HTR-8/SVneo (cell line): ENCODE measurements at places on chromosomes 4 and X.

DNA sequence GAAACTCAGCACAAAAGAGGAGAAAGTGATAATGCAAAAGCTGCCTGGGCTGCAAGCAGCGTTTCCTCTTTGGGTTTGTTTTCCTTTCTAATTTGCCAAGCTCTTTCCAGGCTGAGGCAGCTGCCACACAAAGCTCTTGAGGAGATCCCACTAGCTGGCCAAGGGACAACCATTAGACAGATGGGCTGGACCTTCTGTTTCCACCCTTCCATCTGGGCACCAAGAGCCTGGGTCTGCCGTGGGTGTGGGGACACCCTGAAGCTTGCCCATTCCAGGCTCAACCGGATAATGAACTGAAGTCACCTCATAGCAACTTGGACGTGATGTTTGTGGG is 194.6 kb upstream of the C1QTNF7 start:
- DNase-seq: no peak

GRCh38 chr4:82839624-82840023 is 41.0 kb upstream of the SCD5 start:
- DNase-seq: no peak

GRCh38 chrX:115563633-115564162 is 2.7 kb downstream of the PLS3 start:
- no peak for DNase-seq

- no peak for DNase-seq
Measured at GRCh38 chr4:167218022-167218608, 16.2 kb downstream of the SPOCK3 start.

GRCh38 chrX:119638725-119639471 is 32.7 kb upstream of the NKRF start:
- DNase-seq: no peak

- no peak for DNase-seq
Measured at GRCh38 chrX:44585866-44586265, 43.2 kb upstream of the FUNDC1 start.

GRCh38 chr4:46886711-46887110 is 22.3 kb downstream of the COX7B2 start:
- DNase-seq: peak; percentile 10

DNA sequence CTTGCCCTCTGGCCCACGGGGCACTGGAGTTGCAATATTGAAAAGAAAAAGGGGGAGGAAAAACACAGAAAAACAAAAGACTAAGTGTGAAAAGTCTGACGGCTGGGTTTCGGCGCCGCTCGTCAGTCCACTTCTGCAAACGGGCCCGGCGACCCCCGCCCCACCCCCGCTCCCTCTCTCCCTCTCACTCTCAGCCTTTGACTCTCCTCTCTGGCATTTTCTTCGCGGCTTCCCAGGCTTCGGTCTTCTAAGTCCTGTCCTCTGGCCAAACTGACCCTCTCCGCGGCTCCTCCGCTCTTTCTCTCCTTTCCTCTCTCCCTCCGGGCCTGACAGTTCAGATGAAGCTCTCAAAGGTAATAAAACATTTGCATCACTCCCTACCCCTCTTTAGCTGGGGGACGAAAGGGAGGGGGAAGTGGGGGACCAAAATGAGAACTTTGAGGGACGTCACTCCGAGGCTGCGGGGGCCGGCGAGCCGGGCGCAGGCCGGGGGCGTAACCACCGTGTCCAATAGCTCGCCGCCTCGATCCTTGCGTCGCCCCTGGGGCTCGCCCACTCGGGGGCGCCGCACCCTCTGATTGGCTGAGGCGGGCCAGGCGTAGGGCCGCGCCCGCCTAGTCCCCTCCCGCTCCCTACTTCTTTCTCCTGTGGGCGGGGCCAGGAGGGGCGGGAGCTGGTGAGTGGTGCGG is at the start of gene NKX6-1:
TSS of gene NKX6-1 (minus strand) at position 358 of the 689 bp plus-strand sequence. CDS start 1,064 bp downstream, outside the sequence.
- peak; percentile 82 for DNase-seq

GRCh38 chrX:75115707-75116413 is 40.2 kb downstream of the ABCB7 start:
- DNase-seq: no peak

DNA sequence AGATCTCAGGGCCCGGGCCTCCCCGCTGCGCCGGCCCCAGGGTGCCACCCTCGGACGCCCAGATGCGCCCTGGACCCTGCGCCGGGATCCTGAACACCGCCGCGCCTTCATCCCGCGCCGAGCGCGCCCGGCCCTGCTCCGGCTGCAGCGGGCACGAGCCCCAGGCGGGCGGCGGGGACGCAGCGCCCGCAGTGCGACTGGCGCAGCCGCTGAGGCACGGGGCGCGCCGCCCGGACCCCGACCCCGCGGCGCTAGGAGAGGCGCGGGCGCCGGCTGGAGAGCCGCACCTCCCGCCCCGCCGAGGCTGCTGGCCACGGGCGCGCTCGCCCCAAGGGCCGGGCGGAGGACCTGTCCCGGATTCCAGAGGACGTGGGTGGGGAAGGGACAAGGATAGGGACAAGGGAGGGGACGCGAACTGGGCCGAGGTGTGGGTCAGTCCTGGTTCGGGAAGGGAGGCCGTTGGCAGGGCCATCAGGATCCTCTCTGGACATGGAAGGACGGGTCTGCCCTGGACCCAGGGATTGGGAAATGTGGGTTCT is 1.1 kb downstream of the ZFYVE28 start:
- no peak for DNase-seq

- no peak for DNase-seq
Measured at GRCh38 chrX:103187953-103188475, 26.9 kb upstream of the BEX4 start.

DNA sequence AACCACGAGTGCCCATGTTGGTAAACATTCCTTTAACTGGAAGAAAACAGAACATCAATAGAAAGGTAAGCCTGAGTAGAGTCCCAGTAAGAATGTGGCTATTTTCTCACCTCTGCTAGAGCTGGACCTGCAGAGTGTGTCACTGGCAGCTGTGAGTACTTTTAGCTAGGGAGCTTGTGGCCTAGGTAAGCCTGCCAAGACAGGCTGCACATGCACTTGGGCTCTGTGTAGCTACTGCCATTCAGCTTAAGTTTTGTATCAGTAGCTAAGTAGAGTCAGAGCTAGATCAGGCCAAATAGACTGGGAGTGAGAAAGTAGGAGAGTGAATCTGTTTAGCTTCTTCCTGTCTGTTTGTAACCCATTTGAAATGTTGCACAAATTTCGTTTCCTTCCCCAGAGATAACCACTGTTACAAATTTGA is 35.3 kb downstream of the RBPJ start:
- DNase-seq: no peak

- no peak for DNase-seq
Measured at GRCh38 chr4:65510976-65511375, 159.3 kb downstream of the EPHA5 start.

DNA sequence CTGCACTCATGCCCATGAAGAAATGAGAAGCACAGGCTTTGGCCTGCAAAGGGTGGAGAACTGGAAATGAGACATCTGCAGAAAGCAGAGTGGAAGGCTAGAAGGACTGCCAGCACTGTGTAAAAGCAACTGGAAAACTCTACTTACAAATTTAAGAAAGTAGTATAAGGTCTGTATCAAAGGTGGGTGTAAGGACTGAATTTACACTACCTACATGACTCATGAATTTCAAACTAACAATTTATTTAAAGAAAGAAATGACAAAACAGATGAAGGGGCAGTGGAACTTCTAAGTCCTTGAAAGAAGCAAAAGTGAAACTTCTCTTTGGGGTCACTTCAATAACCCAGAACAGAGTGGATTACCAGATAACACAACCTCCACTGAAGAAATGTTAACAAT is 71.2 kb downstream of the SLC10A7 start:
- DNase-seq: no peak

- DNase-seq: peak; percentile 4
Measured at GRCh38 chr4:88792268-88792781, 94.7 kb upstream of the NAP1L5 start.

DNA sequence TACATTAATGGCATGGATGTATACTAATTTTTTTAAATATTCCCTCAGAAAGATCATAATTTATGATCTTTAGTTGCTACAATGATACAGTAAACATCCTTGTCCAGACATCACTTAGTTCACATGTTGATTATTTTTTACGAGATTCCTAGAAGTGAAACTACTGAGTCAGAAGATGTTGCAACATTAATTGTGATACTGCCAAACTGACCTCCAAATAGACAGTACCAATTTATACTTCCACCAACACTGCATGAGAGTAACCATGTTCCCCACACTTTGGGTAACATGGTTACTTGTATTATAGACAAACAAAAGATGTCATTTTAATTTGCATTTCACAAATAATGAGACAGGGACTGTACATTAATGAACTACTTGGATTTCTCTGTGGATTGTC is 19.6 kb downstream of the RCHY1 start:
- DNase-seq: no peak

DNA sequence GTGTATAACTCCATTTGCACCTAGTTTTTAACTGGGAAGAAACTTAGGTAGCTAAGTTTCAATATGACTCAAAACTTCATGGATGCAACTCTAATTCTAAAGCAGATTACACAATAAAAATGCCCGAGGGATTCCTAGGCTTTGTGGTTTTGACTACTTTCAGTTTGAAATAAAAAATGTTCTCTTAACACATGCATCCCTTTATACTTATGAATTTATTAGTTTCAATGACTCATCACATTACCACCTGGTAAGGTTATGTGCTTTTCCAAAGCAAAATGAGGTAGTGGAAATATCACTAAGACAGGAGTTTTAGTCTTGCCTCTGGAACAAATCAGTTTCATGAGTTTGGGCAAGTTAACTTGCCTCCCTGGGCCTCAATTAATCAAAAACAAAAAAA is 125.5 kb downstream of the OPHN1 start:
- DNase-seq: peak; percentile 22

DNA sequence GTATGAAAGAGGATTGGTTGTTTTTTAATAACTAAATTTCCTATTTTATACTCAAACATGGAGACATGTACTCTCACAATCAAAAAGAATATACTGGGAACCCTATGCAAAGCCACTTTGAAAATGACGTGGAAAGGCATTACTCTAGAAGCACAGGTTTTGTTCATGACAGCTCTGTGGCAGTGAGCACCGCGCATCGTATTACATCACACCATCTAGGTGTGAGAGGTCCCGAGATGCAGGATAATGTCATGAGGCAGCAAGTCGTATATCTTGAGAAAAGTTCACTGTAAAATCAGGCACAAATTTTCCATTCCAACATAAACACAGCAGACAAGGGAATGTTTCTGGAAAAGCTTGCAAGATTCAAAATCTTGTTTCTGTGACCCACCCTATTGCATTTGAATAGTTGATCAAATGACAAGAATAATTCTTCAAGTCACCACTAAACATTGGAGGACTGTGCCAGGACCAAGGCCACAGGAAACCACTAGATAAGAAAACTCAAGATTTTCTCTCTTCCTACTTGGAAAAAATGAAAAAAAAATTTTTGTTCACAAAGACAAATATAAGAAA is 127.6 kb downstream of the LDB2 start:
- DNase-seq: no peak

- DNase-seq: peak; percentile 86
Measured at GRCh38 chr4:8182858-8183725, 16.0 kb upstream of the SH3TC1 start.

DNA sequence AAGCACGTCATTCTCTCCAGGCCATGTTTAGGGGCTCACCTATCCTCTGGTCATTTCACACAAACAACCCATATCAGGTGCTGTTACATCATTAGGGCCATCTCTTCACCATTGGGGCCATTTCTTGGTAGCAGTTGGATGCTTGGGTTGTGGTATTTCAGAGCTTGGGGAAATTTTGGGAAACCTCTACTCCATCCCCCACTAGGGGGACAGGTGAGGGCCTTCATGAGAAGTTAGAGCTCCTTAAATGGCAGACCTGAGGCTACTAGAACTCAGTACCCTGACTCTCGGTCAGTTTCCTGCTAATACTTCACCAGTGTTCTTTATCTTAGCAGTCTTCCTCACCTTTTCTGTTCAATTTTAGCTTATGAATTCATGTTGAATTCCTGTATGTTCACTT is 50.2 kb downstream of the ZNF827 start:
- DNase-seq: no peak

GRCh38 chr4:39881789-39882188 is 95.9 kb downstream of the PDS5A start:
- no peak for DNase-seq

GRCh38 chr4:119643306-119644042 is 14.9 kb upstream of the PDE5A start:
- DNase-seq: no peak

DNA sequence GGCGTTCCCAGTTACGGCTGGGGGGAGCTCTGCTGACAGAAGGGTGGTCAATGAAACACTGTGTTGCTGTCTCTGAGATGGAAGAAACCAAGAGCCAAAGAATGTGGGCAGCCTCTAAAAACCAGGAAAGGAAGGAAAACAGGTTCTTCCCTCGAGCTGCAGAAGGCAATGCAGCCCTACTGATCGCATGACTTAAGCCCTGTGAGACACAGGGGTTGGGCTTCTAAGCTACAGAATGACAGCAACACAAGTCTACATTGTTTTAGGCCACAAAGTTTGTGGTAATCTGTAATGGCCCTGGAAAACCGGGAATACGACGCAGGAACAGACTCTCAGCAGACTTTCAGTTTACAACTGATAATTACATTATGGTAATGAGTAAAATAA is 38.2 kb upstream of the MTNR1A start:
- no peak for DNase-seq
